ENCODE measurements at places on chromosomes 16 and 17.

DNA sequence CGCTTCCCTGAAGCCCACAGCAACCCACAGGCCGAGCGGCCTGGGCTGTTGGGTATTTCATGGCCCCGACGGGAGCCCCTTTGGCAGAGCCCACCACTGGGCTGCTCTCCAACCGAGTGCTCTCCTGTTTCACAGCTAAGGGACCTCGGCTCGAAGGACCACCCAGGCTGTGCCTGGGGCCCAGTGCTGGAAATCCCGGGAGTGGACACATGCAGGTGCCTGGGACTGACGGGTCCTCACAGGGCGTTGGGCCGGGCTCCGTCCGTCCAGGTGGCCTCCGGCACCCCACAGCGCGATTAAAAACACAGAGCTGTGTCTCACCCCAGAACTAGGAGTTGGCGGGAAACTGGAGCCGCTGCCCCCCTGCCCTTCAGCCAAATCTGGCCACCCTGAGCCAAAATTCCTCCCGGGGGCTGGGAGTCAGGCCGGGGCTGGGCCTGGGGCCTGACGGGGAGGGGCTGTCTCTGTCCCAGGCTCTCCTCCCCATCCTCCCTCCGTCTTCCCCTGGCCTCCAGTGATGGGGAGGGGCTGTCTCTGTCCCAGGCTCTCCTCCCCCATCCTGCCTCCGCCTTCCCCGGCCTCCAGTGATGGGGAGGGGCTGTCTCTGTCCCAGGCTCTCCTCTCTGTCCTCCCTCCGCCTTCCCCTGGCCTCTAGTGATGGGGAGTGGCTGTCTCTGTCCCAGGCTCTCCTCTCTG, 14.1 kb downstream of the UTS2R start:
- DNase-seq: no peak

DNA sequence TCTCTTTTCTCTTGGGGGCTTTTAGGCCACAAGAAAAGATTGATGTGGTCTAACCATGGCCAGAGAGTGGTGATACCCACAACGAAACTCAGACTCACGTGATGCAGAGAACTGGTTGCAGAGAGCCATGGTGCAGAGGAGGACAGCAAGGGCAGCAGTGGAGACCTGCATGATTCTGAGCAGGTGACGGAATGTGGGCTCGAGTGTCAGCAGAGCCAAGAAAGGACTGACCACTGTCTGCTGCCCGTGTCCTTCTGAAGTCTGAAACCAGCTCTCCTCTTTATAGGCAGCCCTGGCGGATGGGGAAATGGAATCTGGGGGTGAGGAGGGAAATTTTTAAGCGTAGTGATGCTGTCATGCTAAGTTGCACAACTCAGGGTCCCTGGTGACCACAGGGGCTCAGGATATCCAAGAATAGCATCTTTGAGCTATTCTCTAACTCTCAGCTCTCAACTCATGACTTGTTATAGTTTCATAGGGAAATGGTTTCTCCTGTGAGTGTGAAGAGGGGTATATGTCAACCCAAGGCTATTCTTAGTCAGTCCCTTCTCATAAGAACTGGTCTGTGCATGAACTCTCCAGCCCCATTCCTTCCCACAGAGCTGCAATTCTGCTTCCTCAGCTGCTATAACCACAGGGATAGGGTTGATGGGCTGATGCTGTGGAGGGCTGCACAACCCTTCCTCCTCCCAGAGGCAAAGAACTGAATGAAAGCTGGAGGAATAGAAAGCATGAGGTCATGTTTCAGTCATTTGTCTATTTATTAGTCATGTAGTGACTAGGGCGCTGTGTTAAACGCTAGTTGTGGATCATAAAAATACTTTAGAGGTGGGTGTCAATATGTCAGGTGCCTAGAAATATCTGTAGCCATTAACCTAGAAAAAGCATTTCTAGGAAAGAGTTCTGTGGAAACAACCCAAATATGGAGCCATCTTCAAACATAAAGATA, at the start of gene CCL3:
Gene CCL3 (minus strand): TSS at position 256 of the 949 bp plus-strand sequence. CDS start 85 bp downstream, at position 171.
- peak; percentile 42 for DNase-seq

DNA sequence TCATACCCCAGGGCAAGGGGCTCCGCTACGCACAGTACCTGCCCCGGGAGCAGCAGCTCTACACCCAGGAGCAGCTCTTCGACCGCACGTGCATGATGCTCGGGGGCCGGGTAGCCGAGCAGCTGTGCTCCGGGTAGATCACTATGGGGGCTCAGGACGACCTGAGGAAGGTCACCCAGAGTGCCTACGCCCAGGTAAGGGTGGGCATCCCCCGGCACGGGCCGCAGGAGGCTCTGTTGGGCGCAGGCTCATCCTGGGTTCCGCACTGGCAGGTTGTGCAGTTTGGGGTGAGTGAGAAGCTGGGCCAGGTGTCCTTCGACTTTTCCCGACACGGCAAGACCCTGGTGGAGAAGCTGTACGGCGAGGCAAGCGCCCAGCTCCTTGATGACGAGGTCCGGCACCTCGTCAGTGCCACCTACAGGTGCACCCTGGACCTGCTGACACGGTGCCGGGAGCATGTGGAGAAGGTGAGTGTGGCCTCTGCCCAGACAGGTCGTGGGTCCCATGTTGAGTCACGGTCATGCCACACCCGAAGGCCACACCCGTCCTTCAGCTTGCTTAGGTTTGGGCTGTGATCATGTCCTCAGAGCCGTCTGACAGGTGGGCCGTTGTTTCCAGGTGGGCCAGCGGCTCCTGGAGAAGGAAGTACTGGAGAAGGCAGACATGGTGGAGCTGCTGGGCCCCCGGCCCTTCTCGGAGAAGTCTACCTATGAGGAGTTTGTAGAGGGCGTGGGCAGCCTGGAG, 19.3 kb downstream of the DBNDD1 start:
- no peak for DNase-seq

- no peak for DNase-seq
These were observed 17.5 kb downstream of the CMTM3 start for GRCh38 chr16:66621973-66622372.

GRCh38 chr16:14292051-14292825, 221.1 kb downstream of the MRTFB start:
- no peak for DNase-seq

- DNase-seq: peak; percentile 14
These were observed 17.6 kb downstream of the CES1 start for GRCh38 chr16:55815320-55815719.

- no peak for DNase-seq
These were observed 1.6 kb downstream of the SLC47A2 start for GRCh38 chr17:19714542-19715411.

DNA sequence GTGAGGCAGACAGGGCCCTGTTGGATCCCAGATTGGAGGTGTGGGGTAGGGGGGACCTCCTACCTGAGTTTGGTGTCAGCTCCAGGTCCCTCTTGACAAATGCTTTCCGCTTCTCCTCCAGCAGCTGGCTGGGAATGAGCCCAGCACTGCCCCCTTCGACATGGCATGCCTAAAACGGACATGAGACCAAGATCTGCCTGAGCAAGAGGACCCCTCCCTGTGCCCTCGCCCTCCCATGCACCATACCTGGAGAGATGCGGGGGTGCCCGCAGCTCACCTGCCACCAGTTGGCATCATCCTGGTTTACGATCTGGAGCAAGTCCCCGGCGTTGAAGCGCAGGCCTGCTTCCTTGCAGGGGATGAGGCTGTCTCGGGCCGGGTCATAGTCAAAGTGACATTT, 26.2 kb downstream of the MPP2 start:
- no peak for DNase-seq

DNA sequence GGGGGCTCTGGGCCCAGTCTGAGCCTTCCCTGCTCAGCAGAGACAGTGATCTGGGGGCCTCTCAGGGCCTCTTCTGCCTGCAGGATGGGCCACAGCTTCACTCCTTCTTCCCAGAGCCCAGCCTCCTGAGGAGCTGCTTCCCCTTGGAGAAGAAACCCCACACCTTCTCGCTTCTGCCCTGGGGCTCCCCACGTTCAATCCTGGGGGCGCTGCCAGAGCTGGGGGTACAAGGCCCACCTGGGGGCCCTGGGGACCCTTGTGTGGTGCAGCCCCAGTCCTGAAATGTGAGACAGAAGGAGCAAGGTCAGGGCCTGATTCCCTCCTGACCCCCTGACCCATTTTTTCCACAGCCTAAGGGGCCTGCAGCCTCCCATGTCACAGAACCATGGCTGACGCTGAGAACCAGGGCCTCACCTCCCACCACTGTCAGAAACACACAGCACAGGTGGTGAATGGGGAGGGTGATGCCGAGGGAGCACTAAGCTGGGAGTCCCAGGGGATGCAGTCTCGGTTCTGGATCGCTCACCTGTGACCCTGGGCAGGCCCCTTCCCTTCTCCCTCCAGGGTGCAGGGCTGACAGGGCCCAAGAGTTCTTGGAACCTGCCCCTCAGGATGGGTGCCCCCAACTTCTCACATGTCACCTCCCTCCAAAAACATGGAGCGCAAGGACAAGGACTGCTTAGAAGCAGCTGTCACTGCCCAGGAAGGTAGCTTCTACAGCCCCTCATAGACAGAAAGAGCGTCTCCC, 21.6 kb upstream of the MPO start:
- DNase-seq: no peak

GRCh38 chr17:82967268-82968032, 112.0 kb upstream of the METRNL start:
- no peak for DNase-seq

DNA sequence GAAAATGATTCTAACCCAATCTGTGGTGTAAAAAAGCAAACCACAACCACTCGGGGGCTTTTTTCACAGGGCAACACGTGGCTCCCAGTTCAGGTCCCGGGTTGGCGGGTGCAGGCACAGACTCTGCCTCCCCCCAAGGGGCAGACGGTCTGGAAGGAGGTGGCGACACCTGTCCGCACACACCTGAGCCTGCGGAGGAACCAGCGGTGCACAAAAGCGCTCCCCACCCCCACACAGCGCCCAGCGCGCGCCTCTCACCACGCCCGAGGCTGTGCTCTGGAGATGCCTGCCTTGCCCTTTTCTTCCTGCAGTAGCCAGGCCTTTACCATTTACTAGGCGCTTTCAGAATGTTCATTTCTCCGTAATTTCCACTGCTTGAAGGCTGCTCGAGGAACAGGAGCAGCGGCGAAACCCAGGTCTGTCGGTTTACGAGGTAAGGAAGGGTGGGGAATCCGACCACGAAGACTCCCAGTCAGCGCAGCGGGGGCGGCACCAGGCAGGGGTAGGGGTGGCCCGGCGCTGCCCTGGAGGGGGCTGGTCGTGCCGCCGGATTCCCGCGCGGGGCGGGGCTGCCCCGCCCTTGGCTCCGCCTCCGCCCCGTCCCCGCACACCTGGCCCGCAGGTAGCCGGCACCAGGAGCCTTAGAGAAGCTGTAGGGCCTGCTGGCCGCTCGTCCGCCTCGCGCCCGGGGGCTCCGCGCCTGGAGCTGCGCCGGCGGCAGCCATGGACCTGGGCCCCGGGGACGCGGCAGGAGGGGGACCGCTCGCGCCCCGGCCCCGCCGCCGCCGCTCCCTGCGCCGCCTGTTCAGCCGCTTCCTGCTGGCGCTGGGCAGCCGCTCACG, at the start of gene USP43:
Gene USP43 (plus strand): TSS at position 608 of the 842 bp plus-strand sequence. CDS start 116 bp downstream, at position 724.
- DNase-seq: peak; percentile 20

GRCh38 chr16:30677931-30678585, 19.8 kb downstream of the FBRS start:
- DNase-seq: no peak

GRCh38 chr17:83201206-83202001, 122.0 kb downstream of the METRNL start:
- DNase-seq: no peak

DNA sequence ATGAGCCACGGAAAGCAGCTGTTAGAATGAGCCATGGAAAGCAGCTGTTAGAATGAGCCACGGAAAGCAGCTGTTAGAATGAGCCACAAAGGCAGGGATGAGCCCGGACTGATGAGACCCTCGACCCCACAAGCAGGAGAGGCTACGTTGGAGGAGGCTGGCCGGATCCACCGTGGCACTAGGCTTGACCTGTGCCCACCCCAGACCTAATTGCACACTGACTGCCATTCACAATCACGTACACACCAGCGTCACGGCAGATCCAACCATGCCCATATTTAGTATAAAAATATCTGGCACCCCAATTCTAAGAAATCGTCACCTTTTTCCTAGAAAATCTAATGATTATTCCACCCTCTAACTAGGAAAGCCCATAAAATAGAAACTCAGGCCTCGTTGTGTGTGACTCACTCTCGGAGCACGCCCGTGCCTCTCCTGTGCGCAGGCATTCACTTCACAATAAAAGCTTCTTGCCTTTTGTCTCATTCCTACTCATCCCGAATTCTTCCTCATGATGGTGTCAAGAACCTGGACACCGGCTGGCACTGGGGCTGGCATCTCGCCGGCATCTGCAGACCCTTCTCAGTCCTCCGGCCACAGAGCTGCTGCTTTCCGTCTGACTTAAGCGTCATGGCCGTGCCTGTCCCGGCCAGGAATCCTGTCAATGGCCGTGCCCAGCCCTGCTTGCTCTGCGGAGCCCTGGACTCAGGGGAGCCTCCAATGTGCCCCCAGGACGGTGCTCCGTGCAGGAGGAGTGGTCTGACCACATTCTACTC, 5.5 kb upstream of the SECTM1 start:
- no peak for DNase-seq

DNA sequence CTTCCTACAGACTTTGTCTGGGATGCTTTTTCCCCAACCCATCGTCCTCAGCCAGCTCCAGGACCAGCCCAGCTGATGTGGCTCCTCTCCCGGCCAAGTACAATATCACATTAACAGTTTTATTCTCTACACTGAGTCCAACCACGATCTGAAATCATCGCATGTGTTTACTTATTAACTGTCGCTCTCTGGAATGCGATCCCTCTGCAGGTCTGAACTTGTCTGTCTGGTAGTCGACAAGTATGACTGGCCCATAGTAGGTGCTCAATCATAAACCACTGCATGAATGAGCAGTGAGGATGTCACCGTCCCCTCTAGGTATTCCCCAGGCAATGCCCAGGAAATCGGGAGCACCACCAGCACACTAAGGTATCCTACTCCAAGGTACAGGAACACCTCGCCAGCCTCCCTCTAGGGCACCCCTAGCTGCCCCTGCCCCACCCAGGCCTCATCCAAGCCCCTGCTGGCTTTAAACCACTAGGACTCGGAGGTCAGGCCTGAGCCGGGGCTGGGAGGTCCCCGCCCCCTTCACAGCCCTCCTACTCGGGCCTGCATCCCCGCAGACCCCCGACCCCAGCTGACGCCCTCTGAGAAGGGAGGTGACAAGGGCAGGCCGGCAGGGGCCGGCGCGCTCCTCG, 27.7 kb downstream of the RTN4RL1 start:
- DNase-seq: no peak

DNA sequence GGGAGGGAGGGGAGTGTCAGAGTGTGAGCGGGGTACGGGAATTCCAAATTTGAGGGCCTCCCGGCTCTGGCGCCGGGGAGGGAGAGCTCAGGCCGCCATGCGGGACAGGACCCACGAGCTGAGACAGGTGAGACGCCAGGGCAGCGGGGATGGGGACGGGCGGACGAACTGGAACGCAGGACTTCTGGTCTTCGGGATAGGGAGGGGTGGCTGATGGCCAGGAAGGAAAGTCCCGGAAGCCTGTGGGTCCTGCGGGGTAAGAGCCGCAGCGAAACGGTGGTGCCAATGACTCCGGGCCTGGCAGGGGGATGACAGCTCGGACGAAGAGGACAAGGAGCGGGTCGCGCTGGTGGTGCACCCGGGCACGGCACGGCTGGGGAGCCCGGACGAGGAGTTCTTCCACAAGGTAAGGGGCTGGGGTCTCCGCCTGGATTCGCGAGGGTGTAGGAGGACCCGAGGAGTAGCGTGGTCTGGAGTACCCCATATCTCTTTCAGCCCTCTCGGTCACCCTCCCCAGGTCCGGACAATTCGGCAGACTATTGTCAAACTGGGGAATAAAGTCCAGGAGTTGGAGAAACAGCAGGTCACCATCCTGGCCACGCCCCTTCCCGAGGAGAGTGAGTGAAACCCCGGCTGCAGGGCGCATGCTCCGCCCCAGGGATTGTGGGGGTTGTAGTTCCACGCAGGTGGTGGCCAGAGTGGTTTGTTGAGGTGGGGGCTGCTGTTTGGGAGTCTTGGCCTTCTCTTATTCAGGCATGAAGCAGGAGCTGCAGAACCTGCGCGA, 543 bp downstream of the STX4 start:
- DNase-seq: peak; percentile 89

- DNase-seq: no peak
These were observed 21.1 kb downstream of the CDR2 start for GRCh38 chr16:22353191-22353919.
